Fibroblast of skin of scalp (primary cell): ENCODE measurements at places on chromosomes 1 and 21.
A peak's percentile ranks its signal among the peaks of the same experiment; 100 is the strongest.

- peak; percentile 93 for DNase-seq
These were observed 539 bp downstream of the ATP8B2 start for GRCh38 chr1:154325583-154326545.

DNA sequence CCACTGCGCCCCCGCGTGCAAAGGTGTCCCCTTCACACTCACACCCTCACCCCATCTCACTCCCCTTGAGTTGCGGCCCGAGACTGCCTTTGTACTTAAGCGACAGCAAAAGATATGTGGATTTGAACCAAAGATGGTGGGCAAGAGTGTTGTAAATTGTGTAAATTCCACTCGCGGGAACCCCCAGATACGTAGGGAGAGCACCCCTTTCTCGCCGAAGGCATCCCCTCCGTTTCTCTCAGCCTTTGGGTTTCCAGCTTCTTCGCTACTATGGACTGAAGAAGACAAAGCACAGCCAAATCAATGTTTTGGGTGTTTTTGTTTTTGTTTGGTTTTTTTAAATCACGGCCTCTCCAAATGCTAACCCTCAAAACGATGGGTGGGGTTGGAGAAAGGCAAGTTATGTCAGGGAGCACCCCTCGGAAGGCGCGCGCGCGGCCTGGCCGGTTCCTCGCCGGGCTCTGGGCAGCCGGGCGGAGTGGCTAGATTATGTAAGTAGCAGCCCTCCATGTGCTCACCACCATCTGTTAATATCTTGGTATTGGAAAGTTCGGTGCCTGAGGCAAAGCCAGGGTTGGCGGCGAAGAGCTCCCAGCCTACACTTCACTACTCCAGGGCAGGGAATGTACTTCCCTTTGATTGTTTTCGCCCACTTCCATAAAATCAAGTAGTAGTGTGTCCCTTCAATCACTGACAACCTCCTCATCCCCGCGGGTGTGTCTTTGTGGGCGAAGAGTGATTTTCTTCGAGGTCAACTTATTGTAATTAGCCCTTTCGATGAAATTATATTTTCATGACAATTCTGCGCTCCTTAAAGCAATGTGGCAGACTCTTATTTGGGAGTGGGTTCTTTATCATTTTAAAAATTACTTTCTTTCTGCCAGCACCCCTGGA lies 4.0 kb upstream of the PROX1 start:
- no peak for DNase-seq

- DNase-seq = no peak
These were observed 38.6 kb upstream of the TSPEAR start for GRCh38 chr21:44749759-44750674.

DNA sequence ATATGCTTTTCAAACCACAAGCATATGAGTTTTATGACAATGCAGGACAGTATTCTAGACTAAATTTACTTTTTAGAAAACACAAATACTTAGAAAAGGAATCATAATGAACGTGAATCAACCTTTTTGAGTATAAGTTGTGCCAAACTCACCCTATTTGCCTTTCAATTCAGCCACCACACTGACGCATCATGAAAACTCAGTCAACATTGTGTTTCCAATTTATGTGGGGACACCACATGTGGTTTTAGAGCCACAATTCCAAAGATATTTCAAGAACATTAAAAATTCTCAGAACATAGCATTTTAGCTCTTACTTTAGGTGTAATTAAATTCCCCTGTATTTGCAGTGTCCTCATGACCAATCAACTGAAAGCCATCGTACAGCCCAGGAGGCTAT lies 118.8 kb downstream of the PTBP2 start:
- DNase-seq = peak; percentile 54

- no peak for DNase-seq
These were observed 35.9 kb downstream of the VTCN1 start for GRCh38 chr1:117174851-117175250.

- DNase-seq = no peak
These were observed at the start of gene RGS18 for GRCh38 chr1:192158181-192158580. RGS18 (plus strand) TSS chr1:192158462; CDS start chr1:192158638, 176 bp downstream.

DNA sequence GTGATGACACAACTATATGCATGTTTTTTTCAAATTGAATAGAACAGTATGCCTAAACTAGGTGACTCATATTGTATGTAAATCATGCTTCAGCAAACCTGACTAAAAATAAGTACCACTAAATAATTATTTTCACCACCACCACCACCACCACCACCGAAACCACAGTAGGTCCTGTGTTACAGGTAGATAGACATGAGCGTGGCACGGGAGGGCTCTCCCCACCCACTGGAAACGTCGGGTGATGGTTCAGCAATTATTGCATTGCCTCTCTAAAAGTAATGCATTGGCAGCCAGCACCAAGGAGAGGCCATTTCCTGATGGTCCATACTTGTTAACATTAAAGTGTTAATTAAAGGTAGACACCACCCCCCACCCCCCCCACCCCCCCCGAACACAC lies 297.0 kb upstream of the NCAM2 start:
- no peak for DNase-seq

GRCh38 chr1:36160949-36161485 lies 5.1 kb downstream of the MAP7D1 start:
- peak; percentile 68 for DNase-seq

- no peak for DNase-seq
These were observed 49.1 kb upstream of the APOBEC4 start for GRCh38 chr1:183702087-183702812.

- DNase-seq = no peak
These were observed 49.0 kb upstream of the CLIC4 start for GRCh38 chr1:24696041-24696755.

DNA sequence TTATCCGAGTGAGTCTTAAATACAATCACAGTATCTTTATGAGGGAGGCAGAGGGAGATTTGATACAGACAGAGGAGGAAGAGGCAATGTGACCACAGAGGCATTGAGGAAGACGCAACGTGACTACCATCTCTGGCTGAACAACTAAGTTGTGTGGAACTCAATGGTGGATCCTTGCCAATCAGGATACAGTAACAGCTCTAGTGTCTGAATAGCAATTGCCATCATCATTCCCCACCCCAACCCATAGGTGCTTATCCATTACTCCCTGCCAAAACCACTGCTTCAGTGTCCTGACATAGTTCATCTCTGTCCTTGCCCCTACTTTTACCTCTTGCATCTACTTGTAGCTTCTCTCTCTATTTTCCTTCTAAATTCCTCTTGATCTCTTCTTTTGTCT lies 20.5 kb upstream of the RHBDL2 start:
- DNase-seq = peak; percentile 78
